Activated naive CD4-positive, alpha-beta T cell treated with anti-CD3 and anti-CD28 coated beads, Interleukin-2, amount 10 ng/mL, durations not matched to agents 5 hours and 36 hours (primary cell): ENCODE measurements at places on chromosomes 12 and 14. TPM values are rescaled to one million over a fixed set of nuclear protein-coding genes. Genes with fewer than 3 reads are reported as not detected.

The ETNK1 gene
- total RNA-seq: 70.8 TPM

The OS9 gene
- total RNA-seq: 136 TPM

The GLS2 gene
- 1.7 TPM for total RNA-seq

The SLC5A8 gene
- total RNA-seq: not detected

The CELA1 gene
- 0.51 TPM for total RNA-seq

The MAX gene
- total RNA-seq: 161 TPM

The IL22 gene
- not detected for total RNA-seq

The BDKRB2 gene
- not detected for total RNA-seq

The AMN gene
- 0.87 TPM for total RNA-seq

The SCARB1 gene
- total RNA-seq: 5.6 TPM

The SCNN1A gene
- 0.43 TPM for total RNA-seq

The PLD4 gene
- not detected for total RNA-seq

The CCER1 gene
- not detected for total RNA-seq

The ACOT6 gene
- total RNA-seq: not detected

The L2HGDH gene
- 9.5 TPM for total RNA-seq

The ERBB3 gene
- total RNA-seq: 1.7 TPM

The PIK3C2G gene
- not detected for total RNA-seq

The COL2A1 gene
- total RNA-seq: not detected

The RHOJ gene
- total RNA-seq: not detected

The KRT1 gene
- total RNA-seq: not detected

The LBHD2 gene
- not detected for total RNA-seq

The NOVA1 gene
- total RNA-seq: not detected

The CHGA gene
- not detected for total RNA-seq

The MAP1LC3B2 gene
- 2.8 TPM for total RNA-seq
